ENCODE measurements at places on chromosomes 12 and 14.

DNA sequence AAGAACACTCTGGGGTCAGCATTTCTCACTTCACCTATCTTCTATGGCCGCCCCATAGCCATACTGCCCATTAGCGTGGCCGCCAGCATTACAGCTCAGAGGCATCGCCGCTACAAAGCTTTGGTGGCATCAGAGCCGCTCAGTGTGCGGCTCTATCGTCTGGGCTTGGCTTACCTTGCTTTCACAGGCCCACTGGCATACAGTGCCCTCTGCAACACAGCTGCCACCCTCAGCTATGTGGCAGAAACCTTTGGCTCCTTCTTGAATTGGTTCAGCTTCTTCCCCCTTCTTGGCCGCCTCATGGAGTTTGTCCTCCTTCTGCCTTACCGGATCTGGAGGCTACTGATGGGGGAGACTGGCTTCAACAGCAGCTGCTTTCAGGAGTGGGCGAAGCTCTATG is 2.6 kb downstream of the DNAJC22 start:
- no peak for DNase-seq

DNA sequence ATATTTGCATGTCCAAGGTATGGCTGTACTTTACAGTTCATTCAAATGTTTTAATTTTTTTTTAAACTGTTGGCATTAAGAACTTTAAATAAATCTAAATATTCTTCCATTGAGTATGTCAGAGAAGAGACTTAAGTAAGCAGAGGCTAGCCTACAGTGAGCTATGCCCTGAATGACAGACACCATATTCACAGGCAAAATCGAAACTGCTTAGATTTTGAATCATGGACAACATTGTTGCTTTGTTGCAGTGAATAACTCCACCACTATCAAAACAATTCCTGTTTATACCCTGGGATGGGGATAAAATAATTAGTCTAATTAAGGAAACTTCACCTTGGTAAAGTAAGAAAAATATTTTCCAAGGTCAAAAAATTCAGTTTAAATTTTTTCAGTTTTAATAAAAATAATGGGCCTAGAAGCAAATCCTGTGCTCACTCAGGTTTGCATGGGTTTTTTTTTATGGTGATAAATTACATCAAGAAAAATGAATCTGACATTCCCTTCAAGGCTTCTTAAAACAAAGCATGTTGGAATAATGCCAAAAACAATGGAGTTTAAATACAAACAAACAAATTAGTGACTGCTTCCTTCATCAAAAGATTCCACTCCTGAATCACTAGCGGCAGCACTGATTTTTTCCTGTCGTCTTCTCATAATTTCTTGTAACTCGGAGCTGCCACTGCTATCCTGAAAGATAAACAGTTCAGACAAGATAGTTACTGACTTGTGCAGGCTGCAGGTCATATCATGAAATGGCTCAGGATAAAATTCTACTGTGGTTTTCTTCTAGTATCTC is 168.2 kb downstream of the EPS8 start:
- DNase-seq: no peak

- no peak for DNase-seq
These were observed 1470.9 kb upstream of the SEL1L start for GRCh38 chr14:83004456-83005006.

- no peak for DNase-seq
These were observed 76.5 kb downstream of the FOXN3 start for GRCh38 chr14:89340200-89341181.

DNA sequence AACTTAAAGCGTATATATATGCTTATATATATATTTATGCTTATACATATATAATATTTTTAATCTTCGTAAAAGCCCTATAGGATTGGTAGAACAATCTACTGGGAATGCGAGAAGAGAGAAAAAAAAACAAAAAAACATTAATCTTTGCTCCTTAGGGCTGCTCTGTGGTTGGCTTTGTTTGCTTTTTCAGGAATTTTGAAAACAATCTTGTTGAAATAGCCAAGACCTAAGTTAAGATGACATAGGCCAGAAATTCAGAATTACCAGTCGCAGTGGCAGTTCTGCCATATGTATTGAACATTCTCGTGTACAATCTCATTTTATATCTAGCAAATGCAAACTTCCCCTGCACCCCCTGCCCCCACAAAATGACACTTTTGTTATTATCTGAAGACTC is 699 bp downstream of the KLRF2 start:
- no peak for DNase-seq

All from LHCN-M2 (cell line).